ENCODE measurements at places on chromosomes 3 and 15.
A peak's percentile ranks its signal among the peaks of the same experiment; 100 is the strongest.

GRCh38 chr3:10232137-10232536, 16.1 kb upstream of the TATDN2 start:
- no peak for DNase-seq

DNA sequence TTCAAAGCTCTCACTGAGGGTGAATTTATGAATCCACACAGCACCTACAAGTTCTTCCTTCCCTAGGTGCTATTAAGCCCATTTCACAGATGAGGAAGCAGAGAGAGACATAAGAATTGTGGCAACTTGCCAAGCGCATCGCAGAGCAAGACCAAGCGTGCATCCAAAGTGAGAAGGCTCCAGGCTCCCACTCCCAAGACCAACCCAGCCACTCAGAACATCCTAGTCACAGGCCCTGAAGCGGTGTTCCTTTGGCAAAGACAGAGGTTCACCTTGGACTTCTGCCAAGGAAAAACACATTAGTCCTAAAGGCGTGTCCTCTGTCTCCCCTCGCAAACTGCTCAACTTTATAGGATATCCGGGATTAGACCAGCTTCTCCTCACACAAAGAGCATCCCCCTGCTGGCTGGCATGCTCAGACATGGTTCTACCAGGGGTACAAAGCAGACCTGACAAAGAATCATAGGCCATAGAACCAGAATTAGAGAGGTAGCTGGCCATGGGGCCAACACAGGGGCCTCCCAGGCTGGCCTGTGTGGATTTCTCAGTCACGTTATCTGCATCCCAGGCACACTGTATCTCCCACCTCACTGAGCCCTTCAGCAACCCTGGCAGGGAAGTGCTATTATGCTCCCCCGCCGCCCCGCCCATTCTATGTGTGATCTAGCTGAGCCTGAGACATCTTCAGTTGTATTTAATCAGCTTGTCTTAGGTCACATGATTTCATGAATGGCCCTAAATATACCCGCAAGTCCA, 160.2 kb downstream of the FOXP1 start:
- peak; percentile 38 for DNase-seq

DNA sequence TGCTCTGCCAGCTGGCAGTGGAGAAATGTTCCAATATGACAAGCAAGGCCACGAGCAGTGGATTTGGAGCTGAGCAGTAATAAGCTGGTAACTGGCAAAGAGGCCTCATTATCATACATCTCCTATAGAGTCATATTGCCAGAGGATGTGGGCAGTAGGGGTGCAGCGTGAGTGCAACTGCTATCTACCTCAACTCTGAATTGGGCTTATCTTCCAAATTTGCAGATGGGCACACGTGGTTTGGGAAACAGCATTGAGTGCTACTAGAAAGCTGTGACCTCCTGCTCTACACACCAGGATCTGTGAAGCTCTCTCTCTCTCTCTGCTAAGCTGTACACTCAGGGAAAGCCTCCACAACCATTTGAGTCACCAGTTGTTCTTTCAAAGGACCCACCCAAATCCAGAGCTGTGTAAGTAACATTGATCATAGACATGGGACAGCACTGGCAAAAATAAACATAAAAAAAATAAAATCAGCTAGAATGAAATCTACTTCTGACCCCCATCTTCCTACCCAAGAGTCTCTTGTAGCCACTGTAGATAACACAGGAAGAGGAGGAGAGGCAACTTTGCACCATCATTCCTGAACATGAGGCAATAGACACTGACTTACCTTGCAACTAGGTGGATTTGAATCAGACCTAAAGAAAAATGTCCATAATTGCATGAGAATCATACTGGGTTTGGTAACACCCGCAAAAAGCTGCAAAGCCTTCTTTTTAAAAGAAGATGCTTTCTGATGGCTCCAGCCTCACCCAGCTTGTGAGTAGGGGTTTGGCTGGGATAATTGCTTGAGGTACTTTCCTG, 82.9 kb upstream of the THBS1 start:
- DNase-seq = peak; percentile 44

GRCh38 chr3:192943393-192943792, 25.7 kb upstream of the MB21D2 start:
- peak; percentile 9 for DNase-seq

DNA sequence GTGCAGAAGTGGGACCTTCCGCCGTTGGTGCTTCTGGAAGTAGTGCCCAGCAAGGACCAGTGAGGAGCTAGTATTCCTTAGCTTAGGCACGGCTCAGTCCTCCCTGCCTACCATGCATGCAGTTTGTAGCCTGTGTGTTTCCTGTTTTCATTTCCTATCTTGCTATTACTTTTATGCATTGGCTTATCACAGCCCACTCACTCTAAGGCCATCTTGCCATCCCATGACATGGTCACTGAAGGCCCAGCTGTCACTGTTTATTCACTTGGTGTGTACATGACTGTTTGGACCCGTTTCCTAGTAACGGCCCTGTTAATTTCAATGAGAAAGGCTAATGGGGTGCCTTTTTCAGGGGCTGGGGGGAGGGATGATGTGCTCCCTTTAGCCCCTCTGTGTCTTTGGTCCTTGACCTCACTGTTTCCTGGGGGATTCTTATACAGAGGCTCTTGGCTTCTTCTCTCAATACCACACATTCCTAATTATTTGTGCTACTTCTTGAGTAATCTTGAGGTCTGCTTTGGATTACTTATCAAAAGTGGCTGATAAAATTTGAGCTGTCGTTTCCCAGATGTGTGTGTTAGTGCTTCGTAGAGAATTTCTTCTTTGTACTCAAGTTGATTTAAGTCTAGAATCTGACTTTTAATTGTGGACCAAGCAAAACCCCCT, 24.5 kb upstream of the TRAK1 start:
- DNase-seq = peak; percentile 75

- no peak for DNase-seq
Observed at GRCh38 chr3:35931867-35932266, 292.5 kb downstream of the ARPP21 start.

- DNase-seq = peak; percentile 38
Observed at GRCh38 chr3:111801693-111802092, 57.4 kb upstream of the PHLDB2 start.

GRCh38 chr3:24195504-24196230, 250.6 kb downstream of the NR1D2 start:
- no peak for DNase-seq

DNA sequence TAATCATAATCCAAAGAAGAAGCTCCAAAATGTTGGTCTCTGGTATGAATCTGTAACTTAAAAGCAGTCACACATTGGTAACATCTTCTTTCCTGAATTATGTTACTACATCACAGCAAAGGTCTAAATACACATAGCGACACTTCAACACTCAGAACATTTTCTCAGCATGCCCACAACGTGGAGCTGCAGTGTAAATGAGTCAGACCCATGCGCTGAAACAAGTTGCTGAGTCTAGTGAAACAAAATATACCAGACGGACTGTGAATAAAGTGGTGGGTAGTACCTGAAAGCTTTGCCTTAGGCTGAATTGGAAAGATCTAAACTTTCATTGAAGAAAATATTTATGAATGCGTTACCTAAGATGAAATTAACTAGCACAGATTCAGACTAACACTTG, 33.2 kb upstream of the GOLGA8B start:
- peak; percentile 49 for DNase-seq

- DNase-seq = peak; percentile 68
Observed at GRCh38 chr15:80484333-80484864, 80.2 kb downstream of the ARNT2 start.

DNA sequence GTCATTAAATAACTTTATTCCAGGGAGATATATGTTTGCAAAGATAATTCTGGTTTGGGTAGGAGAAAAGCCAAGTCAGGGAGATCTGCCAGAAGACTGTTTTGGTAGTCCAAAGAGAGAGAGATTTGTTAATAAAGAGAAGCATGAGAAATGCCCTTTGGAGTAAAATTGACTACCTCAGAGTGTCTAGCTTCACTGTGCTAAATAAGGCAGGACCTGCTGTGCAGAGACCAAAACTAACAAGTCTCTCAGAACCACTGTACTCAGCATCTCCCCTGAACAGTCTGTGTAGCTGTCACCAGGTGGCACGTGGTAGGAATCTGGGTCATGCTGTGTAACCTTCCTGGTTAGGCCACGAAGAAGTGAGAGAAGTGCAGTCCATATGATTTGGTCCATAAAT, 31.6 kb upstream of the SLC35G2 start:
- peak; percentile 48 for DNase-seq

DNA sequence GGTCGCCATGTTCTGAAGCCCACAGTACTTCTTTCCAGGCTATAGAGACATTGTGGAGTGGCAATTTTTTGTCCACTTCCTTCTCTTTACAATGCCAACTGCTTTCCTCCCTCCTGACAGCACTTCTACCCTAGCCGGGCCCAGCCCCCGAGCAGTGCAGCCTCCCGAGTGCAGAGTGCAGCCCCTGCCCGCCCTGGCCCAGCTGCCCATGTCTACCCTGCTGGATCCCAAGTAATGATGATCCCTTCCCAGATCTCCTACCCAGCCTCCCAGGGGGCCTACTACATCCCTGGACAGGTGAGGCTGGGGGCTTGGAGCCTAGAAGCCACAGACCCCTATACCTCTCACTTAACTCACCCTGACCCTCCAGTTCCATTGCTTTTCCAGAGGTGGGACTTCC, 2.8 kb downstream of the EIF4G1 start:
- DNase-seq = no peak

DNA sequence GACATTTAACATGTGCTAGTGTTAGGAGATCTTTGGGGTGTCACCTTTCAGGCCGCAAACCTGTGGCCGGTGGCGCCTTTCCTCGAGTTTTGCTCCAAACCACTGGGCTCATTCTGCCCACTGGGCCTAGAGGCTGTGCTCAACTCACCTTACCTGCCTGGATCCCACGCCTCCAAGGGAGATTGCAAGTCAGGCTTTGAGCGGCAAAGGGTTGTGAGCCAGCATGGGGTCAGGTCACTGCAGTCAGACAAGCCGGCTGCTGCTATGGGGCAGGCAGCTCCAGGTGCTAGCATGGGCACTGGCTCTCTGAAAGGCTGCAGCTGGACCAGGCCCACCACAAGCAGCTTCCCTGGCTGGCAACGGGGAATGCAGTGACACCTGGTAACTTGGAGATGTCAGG, 265.5 kb downstream of the ZBBX start:
- no peak for DNase-seq

- no peak for DNase-seq
Observed at GRCh38 chr3:106014971-106015370, 146.2 kb upstream of the CBLB start.

DNA sequence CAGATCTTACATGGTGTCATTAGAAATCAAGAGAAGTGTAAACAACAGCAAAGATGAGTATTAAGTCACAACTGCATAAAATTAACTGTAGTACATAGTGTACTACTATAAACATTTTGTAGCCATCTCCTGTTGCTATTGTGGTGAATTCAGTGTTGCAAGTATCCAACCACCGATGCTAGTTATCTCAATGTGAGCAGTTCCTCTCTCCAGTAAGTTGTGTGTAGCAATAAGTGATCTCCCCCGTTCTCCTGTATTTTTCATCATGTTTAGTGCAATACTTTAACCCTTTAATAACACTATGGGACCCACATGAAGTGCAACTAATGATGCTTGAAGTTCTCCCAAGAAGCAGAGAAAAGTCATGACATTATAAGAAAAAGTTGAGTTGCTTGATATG, 264.7 kb upstream of the KCNH8 start:
- no peak for DNase-seq

GRCh38 chr3:141561426-141562034, 74.7 kb downstream of the RASA2 start:
- peak; percentile 69 for DNase-seq

DNA sequence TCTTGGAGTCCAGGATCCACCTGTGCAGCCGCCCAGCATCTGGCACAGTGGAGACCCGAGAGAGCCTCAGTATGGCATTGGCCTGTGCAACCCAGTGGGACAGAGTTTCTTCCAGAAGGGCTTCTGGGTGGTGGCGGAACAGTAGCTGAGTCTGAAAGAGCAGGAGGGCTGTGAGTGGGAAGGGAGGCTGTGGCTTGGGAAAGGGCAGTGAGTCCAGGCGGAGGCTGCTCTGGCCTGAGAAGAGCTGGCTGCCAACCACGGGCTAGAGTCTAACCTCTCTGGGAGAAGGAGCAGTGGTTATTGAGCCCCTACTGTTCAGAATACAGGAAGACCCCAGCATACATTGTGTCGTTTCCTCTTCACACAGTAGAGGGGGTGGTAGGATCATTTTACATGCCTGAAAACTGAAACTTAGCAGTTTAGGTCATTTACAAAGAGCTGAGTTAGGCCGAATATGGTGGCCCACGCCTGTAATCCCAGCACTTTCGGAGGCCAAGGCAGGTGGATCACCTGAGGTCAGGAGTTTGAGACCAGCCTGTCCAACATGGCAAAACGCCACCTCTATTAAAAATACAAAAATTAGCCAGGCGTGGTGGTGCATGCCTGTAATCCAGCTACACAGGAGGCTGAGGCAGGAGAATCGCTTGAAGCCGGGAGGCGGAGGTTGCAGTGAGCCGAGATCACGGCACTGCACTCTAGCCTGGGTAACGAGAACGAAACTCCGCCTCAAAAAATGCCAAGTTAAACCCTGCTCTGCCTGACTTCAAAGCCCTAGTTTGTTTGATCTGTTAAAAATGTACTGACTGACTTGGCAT, 3.2 kb downstream of the AEN start:
- DNase-seq = peak; percentile 54

- DNase-seq = no peak
Observed at GRCh38 chr3:192367616-192368015, 359.7 kb downstream of the FGF12 start.

DNA sequence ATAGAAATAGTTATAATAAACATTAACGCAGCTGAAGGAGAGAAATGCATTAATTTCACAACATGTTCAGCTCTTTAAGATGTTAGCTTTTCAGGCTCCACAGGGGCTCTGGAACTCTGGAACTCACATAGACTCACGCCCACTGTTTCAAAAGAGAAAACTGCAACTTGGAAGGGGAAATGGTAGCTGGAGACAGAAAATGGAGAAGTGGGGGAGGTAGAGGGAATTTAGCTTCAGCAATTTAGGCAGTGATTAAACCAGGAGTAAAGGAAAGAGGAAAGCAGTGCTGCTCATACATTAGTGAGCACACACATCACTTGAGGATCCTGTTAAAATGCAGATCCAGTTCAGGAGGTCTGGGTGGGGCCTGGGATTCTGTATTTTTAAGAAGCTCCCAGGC, 274.8 kb upstream of the TRIM42 start:
- no peak for DNase-seq

- DNase-seq = no peak
Observed at GRCh38 chr3:168983046-168983445, 680.5 kb downstream of the MECOM start.

DNA sequence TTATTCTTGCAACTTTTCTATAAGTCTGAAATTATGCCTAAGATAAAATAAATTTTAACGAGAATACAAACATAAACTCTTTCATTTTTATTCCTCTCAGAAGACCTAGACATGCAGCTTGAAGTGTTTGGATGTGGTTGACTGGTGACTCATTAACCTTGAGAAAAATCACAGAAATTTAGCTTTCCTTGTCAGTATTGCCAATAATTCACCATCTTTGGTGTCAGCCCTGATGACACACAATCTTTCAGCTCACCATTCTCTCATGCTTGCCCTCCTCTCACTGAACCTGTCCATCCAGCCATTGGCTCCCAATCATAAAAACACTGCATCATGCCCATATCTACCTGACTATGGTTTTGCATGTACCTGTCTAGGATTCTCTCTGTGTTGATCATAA, 22.6 kb upstream of the TNFAIP8L3 start:
- DNase-seq = peak; percentile 24

GRCh38 chr15:32738666-32739065, 20.9 kb downstream of the GREM1 start:
- DNase-seq = peak; percentile 66

Data from fibroblast of skin of scalp (primary cell).